ENCODE measurements at places on chromosomes 3 and 15.

- no peak for DNase-seq
Observed at GRCh38 chr3:9951126-9951525, 1.1 kb downstream of the PRRT3 start.

GRCh38 chr3:185630182-185630622 is 44.1 kb downstream of the SENP2 start:
- DNase-seq, result no peak

DNA sequence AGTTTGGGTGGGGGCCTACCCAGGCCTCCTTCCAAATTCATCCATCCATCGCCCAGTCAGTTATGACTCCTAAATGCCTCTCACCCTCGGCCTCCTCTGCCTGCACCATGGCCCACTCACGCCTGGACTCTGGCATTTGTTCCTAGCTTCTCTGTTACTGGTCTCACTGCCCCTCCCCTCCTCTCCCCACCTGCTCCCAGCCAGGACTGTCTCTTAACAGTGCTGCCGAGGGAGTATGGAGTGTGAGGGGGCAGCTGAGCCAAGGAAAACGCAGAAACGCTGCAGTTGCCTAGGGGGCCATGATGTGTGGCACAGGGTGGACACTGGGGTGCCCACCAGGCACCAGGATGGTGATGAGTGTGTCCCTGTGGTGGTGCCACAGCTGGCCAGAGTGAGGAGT is 3.1 kb downstream of the RCCD1 start:
- DNase-seq, result no peak

- DNase-seq, result no peak
Observed at GRCh38 chr3:94716326-94717018, 653.6 kb downstream of the NSUN3 start.

Data from activated T-helper 1 cell treated with anti-CD3 and anti-CD28 coated beads, Interleukin-12 subunit alpha, Interleukin-12 subunit beta, Interleukin-2, Interleukin-4 antibody, amounts not matched to agents 30 ng/mL and 10 ng/mL and 1 ng/mL, durations not matched to agents 14 hours and 24 hours and 36 hours (primary cell).